ENCODE measurements at places on chromosomes 2 and 18.

- DNase-seq: no peak
Observed at GRCh38 chr2:147133286-147133908, 711.4 kb upstream of the ACVR2A start.

DNA sequence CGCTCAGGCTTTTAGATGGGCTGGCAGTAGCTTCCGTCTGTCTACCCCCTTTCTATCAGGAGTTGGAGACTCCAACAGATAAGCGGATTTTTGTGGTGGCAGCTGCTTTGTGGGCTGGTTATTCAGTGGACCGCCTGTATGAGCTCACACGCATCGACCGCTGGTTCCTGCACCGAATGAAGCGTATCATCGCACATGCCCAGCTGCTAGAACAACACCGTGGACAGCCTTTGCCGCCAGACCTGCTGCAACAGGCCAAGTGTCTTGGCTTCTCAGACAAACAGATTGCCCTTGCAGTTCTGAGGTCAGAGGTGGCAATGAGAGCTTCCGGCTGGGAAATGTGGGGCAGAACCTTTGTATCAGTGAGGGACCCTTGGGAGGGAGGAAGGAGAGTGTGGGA, 14.8 kb downstream of the CAD start:
- no peak for DNase-seq

GRCh38 chr2:212956665-212957607, 194.5 kb downstream of the IKZF2 start:
- DNase-seq: no peak

DNA sequence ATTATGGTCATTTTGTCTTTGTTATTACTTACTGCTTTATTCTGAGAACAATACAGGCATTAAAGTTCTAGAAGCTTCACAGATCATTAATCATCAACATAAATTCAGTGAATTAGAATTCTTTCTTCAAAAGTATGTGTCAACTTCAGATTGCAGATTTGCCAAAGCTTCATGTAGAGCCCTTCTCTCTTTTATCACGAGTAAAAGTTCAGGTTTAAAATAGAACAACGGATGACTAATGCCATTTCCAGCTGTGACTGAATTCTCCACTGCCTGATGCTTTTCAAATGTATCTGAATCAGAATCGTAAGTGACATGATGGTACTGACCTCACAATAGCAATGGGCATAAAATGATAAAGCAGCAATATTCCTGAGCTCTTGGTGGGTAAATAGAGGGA, 116.0 kb downstream of the ABCA12 start:
- DNase-seq: no peak

DNA sequence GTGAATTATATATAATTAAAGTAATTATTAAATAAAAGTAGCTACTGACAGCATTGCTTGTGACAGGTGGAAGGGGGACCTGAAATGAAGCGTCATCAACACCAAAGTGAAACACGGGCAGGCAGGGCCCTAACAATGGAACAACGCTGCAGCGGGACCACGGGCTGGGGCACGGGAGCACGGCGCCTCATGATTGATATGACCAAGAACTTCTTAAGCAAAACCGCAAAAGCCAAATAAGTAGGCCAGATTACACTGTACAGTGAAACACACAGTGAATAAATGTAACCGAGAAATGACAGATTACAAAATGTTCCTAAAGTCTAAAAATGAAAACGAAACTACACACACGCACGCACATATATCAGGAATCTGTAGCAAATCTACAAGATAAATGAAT, 81.4 kb downstream of the SNTG2 start:
- no peak for DNase-seq

DNA sequence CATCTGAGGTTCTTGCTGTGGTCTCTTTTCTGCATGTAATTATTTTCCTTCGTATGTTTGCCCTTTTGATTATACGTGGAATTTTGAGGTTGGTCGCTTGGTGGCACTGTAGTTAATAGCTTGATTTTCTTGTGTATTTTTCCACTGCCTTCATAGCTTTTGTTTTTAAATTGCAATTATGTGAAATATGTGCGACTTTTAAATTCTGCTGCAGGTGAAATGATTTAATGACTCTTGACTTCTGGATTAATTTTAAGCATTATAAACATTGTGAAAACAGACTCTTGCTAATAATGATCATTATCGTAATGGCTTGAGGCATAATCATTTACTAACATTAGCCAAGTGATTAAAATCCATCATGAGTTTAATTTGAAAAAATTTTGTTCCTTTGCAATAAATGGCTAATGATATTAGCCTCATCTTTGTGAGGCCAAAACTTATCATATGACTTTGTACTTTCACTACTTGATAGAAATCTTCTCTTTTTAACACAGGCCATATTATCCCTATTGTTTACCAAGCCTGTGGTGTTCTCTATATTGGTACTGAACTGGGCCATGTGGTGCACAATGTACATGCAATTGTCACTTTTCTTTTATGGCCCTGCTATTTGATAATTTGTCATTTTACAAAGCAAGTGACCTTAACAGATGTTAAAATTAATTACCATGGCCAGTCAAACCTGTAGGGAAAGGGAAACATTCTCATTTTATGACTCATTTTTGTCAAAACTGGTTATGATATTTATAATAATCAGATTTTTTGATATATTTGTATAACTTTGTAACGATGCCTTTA, 62.8 kb upstream of the NEUROD1 start:
- no peak for DNase-seq

DNA sequence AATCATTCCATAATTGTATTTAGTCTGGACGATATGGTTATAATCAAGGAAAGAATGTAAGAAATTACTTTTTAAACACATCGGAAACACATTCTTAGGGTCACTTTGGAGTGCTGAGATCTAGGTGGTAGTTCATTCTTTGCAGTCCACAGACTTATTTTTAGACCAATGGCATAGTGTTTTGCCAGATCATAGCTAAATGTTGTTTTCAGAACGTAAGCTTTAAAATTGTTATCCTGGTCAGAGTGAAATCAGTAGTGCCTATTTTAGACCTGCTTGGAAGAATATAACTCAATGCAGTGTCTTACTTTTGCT, 4.3 kb downstream of the MYL12A start:
- DNase-seq: no peak

DNA sequence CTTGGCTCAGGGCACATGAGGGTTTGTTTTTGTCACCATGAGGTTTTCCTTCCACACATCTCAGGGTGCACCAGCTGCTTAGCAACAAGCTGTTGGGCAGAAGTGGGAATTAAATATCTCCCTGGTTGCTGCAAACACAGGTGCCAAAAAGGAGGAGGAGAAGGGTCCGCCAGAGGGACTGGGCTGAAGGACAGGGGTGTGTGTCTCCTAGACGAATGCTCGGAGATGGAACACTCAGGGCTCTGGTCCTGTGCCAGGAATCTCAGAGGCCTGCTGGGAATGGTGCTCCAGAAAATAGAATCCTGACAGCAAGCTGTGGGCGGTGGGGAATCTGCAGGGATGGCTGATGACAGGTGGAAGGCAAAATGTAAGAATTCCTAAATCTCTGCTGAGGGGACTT, 94.5 kb downstream of the VSNL1 start:
- no peak for DNase-seq

- DNase-seq: no peak
Observed at GRCh38 chr2:65380255-65380654, 52.1 kb downstream of the SPRED2 start.

DNA sequence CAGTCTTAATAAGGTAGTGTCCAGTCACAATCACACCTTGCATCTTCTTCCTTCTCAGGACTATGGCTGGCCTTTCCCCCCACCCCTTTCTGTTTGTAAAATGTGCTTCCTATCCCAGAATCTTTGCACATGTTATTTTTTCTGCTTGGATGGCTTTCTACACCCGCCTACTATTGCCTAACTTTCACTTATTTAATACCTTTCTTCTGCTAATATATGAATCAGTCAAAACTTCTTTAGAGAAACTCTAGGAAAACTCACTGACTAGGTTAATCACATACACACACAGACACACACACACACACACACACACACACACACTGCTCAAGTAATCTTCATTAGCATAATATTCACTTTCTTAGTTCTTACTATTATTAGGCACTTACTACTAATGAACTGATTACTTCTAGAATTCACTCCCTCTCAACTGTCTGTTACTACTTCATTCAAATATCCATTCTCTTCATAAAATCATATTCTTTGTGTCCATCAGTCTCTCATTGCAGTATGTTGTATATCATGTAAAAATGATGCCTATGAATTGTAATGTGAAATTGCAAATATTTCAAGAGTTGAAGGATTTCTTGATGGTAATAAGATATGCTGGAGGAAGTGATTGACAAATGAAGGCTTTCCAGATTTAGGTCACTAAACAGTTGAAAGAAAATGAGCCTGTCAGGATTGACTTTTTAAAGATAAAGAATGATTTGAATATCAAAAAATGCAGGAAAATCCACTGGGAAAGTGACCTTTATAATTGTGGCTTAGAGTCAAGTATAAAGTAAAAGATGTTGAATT, 51.2 kb downstream of the CLIP4 start:
- no peak for DNase-seq

DNA sequence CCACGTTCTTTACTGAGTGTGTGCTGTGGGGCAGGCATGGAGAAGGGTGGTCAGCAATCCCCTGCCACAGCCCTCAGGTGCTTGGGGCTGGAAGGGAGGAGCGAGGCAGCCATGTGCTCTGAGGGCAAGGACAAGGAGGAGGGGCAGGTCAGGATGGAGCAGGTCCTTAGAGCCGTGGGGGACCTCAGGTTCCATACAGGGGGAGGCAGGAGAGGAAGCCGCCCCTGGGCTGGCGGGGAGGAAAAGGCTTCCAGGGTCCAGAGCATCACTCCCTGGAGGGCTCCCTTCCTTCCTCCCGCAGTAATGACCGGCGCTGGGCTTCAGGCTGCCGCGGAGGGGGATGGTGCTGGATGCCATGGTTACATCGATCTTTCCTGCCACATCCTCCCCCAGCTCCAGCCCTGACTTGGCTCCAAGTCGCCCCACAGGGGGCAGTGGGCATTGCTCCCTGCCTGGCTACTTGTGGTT, 6.6 kb downstream of the GAREM2 start:
- DNase-seq: no peak

DNA sequence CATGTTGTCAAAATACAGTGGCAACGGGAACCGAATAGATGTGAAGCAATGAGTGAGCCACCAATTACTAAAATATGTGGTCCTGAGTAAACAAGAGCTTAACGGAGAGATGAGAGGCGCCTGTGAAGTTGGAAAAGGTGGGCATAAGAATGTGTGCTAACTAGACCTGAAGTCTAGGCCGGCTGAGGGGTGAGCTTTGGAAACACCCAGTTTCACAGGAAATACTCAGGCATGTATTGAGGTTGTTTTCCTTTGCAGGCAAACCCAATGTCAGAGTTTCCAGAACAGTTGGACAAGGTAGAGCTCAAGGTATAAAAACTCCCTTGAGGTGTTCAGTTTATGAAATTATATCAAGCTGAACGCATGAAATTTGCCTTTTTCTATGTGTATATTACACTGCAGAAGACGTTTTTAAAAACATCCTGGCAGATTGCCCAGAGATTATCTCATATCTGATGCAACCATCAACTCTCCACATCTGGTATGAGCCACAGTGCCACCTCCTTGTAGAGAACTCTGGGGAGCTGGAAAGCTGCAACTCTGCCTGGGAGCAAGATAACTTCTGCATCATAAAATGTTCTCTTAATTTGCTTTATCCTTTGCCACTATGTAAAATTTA, 3.9 kb upstream of the WDSUB1 start:
- no peak for DNase-seq

All from effector memory CD4-positive, alpha-beta T cell (primary cell).